ENCODE measurements at places on chromosomes 4 and X.

DNA sequence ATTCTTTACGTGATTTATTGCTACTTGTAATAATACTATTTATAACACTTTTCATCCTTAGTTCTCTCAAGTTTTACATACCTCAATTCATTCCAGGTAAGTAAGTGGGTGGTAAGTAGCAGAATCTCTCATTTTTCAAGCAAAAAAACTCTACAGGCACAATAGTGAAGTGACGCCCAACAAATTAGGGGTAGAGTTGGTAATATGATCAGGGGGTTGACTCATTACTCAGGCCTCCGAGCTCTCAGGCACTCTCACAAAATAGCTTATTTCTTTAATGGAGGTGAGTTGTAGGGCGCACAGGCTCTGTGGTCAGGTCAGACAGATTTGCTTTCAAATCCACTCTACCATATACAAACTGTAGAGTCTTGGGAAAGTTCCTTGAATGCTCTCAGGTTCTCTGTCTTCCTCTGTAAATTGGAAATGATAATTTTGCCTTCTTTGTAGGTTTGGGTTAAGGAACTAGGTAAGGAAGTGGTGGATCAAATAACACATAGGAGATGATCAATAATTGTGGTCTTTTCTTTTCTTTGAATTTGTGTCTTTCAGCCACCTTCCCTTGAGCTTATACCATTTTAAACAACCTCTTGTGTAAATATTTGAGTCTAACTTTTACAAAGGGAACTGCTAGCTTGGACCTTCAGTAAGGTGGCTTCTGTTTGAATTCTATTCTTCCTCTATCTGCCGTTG is 134.9 kb upstream of the LEF1 start:
- no peak for DNase-seq

DNA sequence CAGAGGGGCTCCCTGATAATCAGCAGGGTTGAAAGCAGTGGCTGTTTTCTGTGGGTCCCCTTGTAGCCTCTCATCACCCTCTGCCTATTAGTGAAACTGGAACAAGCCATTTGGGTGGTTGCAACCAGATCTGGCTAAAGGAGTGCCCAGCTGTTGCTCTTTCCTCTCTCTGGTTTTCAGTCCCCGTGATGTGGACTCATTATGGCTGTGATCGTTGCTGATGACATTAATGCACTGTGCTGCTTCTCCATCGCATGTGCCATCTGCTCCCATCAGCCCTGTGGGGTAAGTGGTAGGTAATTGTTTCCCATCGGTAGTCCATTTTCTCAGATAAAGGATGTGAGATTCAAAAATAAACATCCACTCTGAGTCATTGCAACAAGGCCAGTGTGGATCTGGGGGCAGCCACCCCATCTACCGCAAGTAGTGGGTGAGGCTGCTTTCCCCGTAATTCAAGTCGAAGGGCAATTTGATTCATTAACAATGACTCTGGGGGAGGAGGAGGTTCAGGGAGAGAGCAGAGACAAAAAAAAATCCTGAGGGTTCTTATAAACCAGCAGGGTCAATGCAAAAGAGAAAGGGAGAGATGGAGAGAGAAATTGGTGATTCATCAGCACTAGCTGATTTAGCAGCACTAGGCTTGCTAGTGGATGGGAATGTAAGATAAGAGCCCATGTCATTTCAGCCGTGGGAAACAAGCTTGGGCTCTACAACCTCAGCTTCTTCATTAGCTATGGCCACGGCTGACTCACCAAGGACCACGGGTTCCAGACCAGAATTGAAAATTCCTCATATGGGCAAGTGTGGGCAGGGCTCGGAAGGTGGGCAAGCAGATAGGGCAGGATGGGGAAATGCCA is 357.8 kb downstream of the MID1IP1 start:
- DNase-seq, result no peak

- DNase-seq, result no peak
Observed at GRCh38 chr4:156228676-156229075, 275.0 kb upstream of the CTSO start.

- DNase-seq, result no peak
Observed at GRCh38 chr4:38396845-38397547, 267.0 kb upstream of the KLF3 start.

- no peak for DNase-seq
Observed at GRCh38 chr4:80295826-80296225, 29.4 kb downstream of the FGF5 start.

- DNase-seq, result no peak
Observed at GRCh38 chrX:130981836-130982235, 76.3 kb upstream of the ARHGAP36 start.

DNA sequence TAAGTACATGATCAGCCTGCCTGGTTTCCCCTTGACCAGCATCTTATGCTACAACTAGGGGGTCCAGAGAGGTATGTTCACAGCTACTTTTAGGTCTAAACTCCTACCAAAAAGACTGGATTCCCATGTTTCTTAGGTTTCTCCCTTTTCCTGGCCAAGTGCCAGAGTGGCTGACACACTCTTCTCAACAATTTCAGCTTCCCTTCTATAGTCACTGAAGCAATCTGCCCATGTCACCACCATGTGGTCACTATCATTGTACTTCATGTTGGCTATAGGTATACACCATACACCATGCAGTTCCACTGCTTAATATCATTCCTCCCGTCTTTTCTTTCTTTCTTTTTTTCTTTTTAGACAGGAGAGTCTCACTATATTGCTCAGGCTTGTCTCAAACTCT is 66.9 kb downstream of the KLHL13 start:
- no peak for DNase-seq
